Nucleus accumbens (tissue), 56 donors: ENCODE measurements at places on chromosomes 13 and 19.
A peak's percentile ranks its signal among the peaks of the same experiment; 100 is the strongest.

GRCh38 chr19:46995492-46995891 is 24.1 kb upstream of the NPAS1 start:
- DNase-seq: no peak

DNA sequence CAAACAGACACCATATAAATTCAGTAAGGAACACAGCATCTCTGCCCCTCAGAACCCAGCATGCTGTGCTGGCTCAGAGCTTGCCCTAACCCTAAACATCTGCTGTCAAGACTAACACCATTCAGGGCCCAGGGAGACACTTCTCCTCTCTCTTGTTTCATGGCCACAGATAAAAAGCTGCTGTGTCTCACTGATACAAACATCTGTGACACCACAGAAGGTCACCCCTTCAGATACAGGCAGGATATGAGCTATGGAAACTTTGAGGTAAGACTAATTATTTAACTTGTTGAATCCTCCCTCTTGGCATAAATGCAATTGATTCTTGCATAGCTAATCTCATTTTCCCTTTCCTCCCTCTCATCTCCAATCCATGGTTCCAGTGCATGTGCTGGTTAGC is 61.6 kb upstream of the GPR12 start:
- no peak for DNase-seq

DNA sequence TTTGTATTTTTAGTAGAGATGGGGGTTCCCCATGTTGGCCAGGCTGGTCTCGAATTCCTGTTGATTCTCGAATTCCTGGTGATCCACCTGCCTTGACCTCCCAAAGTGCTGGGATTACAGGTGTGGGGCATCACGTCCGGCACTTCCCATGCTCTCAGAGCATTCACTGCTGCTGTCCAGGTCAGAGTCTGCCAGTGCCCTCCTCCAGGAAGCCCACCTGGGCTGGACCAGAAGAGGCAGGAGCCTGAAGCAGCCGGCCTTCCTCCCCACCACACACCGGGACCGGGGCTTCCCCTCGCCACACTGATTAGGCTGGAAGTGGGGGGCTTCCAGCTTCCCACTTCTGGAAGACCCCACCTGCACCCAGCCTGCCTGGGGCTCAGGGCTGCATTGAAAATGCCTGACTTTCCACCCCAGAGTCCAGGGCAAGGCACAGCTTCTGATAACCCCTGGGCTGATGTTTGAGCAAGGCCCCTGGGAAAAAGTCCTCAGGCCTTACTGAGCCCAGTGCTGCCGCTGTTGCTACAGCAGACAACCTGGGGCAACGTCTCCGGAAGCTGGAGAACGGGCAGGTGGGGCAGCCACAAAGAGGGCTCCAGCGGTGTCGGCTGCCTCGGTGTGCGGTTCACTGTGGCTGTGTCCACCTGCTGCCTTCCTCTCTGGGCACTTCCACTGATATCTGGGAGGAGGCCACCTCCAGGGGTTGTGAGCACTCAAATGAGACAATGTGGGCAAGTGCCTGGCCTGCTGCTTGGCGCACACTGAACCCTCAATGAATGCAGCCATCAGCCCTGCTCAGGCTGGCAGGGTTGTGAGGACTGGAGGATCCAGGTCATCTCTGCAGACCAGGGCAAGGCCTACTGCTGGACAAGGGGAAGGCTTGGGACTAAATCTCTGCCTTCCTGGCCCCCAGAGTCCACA is 22.6 kb downstream of the CEBPA start:
- no peak for DNase-seq

- DNase-seq: no peak
Measured at GRCh38 chr13:75418997-75419396, 63.0 kb downstream of the TBC1D4 start.

DNA sequence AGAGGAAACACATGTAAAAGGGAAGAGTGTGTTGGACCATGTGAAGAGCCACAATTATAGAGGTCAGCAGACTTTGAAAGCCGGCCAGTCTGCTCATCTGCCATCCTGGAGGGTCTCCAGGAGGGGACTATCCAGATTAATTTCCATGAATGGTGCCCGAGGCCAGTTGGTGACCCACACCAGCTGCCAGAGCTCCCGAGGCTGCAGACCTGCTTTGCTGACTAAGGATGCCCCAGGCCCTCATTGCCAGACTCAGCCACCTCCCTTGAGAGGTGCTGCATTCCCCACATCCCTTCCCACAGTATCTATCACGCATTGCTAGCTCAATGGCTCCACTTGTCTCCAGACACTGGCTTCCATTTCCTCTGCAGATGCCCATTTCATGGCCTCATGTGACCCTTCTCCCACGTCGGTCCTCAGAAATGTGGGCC is 110.3 kb downstream of the NALCN start:
- DNase-seq: no peak

DNA sequence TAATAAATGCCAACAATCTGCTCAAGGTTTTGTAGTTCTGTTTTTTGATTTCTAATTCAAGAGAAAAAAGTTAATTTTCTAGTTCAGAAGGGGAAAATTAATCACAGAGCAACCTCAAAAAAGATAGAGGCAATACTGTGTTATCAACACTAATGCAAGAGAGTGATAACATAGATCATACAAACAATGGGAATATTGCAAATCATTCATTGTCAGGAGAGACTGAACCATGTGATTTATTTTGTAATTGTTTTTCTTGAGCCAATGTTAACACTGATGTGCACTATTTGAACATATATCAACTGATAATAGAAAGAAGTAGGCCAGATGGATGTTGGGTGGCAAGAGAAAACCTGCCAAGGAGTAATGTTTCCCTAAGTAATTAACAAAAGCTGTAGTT is 19.9 kb downstream of the PCDH9 start:
- no peak for DNase-seq

DNA sequence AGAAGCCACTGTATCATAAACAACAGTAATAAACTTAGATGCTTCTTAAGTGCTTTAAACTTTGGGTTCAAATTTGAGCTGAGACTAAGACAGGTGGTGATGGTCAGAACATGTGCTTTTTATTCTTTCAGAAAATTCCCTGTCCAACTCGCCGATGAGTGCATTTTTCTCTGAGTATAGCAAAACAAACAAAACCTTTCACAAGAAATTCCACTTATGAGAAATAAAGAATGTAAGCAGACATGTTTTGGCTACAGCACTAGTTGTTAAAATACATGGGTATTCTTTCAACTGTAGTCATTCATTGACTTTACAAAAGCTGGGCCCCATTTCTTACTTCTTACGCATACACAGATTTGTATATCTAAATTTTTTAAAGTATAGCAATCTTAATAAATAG is 125.6 kb downstream of the SPRY2 start:
- no peak for DNase-seq

GRCh38 chr13:30421093-30422053 is 920 bp upstream of the UBE2L5 start:
- peak; percentile 28 for DNase-seq

DNA sequence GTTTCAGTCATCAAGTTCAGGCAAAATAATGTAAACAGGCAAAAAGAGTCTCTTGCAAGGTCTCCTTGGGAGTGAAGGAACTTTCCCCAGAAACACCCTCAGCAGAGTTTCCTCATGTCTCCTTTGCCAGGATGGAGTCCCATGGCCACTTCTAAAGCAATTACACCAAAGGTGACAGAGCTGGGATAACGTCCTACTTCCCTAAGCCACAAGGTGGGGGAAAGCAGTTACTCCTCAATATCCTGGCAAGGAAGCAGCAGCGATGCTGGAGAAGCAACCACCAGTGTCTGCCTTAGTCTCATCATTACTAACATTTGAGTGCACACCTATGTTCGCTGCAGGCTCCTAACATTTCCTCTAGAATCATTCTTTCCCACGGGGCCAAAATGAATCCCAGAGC is 88.6 kb downstream of the UBL3 start:
- no peak for DNase-seq

GRCh38 chr13:113880651-113881611 is 17.1 kb upstream of the GAS6 start:
- DNase-seq: no peak

DNA sequence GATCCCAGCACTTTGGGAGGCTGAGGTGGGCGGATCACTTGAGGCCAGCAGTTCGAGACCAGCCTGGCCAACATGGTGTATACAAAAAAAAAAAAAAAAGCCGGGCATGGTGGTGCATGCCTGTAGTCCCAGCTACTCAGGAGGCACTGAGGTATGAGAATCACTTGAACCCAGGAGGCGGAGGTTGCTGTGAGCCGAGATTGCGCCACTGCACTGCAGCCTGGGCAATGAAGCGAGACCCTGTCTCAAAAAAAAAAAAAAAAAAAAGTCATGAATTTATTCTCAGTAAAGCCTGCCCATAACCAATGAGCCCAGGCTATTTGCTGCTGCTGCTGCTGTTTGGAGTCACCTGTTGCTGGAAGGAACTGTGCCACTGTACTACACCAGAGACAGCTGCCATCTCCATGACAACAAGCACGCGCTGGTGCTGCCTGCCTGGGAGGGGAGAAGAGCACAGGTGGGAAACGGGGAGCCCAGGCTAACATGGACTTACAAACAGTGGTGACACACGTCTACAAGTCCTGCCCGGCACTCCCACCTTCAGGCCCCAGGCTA is 11.3 kb downstream of the ZFR2 start:
- peak; percentile 10 for DNase-seq

DNA sequence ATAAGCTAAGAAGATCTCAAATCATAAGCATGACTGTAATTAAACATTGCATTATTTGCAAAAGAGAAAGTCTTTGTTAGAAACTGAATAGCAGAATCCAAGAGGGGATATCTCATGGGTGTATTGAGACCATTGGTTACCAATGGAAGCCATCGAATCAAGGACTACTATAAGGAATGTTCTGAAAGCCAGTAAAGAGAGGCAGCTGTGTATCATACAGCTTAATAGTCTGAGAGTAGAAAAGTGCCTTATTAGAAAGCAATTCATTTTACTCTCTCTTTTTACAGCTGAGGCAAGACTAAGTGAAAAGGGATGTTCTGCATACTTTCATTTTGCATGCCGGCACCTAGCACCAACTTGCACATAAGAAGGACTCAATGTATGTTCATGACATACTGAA is 7.6 kb upstream of the DCT start:
- no peak for DNase-seq

GRCh38 chr19:38699027-38699346 is 45.3 kb downstream of the CAPN12 start:
- DNase-seq: no peak

DNA sequence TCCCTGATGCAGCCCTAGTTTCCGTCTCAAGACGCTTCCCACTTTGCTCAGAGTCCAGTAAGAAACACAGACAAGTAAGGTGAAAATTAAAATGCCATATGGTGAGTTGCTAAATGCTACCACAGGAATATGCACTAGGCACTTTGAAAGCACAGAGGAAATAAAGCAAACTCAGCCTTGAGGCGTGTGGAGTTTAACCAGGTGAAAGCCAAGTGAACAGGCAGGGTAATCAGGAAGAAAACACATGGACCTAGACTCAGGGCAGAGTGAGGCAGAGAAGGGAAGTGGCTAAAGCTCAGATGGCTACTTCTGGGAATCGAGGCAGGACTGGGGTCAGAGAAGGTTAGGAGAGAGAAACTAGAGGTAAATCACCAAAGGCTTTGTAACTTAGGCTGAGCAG is 5.4 kb upstream of the UBL3 start:
- DNase-seq: no peak

DNA sequence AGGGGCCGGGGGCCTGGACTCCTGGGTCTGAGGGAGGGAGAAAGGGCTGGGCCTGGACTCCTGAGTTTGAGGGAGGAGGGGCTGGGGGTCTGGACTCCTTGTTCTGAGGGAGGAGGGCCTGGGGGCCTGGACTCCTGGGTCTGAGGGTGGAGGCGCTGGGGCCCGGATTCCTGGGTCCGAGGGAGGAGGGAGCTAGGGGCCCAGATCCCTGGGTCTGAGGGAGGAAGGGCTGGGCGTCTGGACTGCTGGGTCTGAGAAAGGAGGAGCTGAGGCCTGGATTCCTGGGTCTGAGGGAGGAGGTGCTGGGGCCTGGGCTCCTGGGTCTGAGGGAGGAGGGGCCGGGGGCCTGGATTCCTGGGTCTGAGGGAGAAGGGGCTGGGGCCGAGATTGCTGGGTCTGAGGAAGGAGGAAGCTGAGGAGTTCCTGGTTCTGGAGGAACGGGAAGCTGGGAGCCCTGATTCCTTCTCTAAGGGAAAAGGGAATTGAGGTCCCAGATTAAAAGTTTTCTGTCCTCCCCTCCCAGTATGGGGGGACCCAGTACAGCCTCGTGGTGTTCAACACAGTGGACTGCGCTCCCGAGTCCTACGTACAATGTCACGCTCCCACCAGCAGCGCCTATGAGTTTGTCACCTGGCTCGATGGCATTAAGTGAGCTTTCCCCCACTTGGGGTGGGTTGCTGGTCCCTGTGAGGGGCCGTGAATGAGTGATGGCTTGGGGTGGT is 721 bp downstream of the MED25 start:
- no peak for DNase-seq

- DNase-seq: no peak
Measured at GRCh38 chr19:33580026-33580644, 41.6 kb upstream of the CHST8 start.

DNA sequence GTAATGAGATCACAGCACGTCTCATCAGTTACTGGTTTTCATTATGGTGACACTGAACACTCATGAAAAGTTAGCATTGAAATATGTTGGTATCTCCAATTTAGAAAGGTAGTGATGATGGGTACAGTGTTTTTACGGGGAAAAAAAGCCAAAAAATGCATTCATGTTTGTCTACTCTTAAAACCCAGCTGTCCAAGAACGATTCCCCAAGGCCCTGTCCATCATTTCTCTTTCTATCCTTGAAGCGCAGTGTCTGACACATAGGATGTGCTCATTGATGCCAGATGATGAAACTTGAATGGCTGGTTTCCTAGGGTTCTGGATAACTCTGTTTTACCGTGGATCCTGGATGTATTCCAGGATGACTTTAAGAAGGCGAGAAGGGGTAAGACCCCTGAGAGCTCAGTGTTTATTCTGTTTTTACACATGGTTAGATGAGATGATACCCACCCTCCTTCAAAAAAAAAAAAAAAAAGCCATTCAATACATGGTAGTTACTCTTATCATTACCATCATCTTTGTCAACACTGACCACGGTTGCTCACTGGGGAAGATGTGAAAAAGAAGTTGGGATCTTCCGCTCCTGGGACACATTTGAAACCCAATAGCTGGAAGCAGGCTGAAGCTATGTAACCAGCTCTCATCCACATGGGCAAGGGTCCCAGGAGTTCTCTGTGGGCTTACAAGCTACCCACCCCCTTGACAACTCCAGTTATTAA is 22.5 kb downstream of the SERP2 start:
- no peak for DNase-seq
